ENCODE measurements at places on chromosomes 13 and 19.
A peak's percentile ranks its signal among the peaks of the same experiment; 100 is the strongest.

GRCh38 chr13:99067159-99067985 lies 89.5 kb upstream of the DOCK9 start:
- DNase-seq: no peak

- no peak for DNase-seq
These were observed 21.0 kb upstream of the CD33 start for GRCh38 chr19:51203916-51204315.

DNA sequence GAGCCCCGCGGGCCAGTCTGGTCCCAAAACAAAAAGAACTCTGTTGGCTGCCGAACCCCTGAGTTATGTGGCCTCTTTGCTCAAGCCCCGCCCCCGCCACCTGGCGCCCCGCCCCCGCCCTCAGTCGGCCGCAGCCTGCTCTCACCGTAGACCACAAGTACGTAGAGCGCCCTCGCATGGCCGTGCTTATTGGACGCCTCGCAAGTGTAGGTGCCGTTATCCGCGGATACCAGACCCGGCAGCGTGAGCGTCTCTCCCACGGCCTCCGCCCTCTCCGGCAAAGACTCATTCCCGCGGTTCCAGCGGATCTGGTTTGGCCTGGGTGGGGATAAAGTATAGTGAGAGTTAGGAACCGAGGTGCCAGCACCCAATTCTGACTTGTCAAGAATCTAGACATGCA lies 5.5 kb upstream of the ZNF428 start:
- DNase-seq: peak; percentile 36

- DNase-seq: no peak
These were observed 17.1 kb downstream of the ZNF823 start for GRCh38 chr19:11721681-11722080.

DNA sequence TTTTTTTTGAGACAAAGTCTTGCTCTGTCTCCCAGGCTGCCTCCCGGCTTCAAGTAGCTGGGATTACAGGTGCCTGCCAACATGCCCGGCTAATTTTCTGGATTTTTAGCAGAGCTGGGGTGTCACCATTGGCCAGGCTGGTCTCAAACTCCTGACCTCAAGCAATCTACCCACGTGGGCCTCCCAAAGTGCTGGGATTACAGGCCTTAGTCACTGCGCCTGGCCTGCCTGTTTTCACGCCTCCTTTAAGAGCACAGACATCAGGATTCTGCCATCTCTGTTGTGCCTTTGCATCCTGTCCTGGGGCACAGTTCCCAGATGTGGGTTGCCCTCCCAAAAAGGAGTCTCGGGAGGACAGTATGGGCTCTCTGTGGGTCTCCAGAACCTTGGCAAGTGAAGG lies 2.5 kb upstream of the PRAM1 start:
- no peak for DNase-seq

GRCh38 chr13:95834134-95834765 lies 157.3 kb downstream of the DNAJC3 start:
- DNase-seq: peak; percentile 33

DNA sequence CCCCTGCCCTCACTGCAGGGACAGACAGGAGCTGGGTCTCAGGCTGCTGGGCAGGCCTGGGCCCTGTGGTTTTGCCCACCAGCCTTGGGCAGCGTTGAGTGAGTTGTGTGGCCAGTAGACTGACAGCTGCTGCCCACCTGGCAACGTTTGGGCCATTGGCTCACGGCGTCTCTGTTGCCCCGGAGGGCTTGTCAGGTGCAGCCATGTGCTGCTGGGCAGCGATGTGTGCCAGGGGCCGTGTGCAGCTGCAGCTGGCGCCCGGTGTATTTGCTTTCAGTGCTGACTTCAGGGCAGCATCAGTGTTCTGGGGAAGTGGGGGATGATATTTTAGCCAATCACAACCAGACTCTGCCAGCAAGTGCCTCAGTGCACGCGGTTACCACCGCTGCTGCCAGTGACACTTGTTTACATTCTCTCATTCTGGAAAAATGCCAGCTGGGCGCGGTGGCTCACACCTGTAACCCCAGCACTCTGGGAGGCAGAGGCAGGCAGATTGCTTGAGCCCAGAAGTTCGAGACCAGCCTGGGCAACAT lies 10.6 kb downstream of the FZR1 start:
- no peak for DNase-seq

DNA sequence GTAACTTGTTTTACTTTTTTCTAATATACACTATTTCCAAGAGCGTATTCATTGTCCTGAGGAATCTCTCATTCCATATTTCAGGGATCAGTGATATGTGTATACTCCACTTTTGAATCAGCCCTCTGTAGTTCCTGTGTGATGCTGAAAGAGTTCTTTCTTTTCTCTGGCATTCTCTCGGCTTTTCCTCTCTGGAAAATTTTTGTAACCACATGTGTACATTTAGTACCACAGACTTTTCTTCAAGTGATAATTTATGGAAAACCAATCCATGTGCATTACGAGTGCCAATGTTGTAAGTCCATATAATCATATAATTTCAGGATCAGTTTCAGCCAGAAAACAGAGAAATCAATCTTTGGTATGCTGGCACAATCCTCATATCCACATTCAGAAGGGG lies 102.2 kb upstream of the MBNL2 start:
- DNase-seq: no peak

- DNase-seq: no peak
These were observed 307.9 kb upstream of the MAB21L1 start for GRCh38 chr13:35784286-35784951.

- no peak for DNase-seq
These were observed 4.7 kb downstream of the ALOX5AP start for GRCh38 chr13:30739761-30740642.

DNA sequence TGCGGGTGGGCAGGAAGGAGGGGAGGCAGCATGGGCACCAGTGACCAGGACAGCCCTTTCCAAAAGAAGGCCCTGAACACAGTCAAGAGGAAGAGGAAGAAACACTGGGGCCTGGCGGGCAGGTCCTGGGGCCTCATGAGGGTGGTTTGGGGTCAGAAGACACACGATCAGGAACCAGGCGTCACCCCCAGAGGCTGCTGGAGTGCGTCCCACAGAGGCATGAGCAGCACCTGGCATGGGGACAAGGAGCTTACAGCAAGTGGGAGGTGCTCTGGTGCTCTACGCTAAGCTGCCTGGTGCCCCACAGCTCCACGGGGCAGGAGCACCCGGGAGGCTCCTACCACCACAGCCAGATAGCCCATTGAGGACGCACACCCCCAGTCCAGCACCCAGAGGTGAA lies 20.0 kb downstream of the ELL start:
- peak; percentile 67 for DNase-seq

DNA sequence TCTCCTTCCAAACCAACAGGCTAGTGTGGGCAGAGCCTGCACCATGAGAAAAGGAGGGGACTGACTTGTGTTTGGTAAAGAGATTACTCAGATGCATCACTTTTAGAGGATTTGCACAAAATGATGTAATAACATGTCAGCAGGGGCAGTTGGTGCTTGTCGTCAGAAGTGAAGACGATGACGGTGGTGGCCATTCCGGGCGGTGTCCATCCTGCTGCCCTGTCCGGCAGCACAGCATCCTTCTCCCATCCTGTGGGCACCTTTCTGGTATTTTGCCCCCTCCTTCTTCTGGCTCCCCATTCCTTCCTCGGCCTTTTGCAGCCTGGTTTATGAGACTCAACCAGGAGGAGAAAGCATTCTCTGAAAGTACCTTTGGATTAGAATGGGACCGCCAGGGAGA lies 160.1 kb downstream of the TEX29 start:
- no peak for DNase-seq

GRCh38 chr13:112838842-112839117 lies 130.2 kb upstream of the MCF2L start:
- no peak for DNase-seq

DNA sequence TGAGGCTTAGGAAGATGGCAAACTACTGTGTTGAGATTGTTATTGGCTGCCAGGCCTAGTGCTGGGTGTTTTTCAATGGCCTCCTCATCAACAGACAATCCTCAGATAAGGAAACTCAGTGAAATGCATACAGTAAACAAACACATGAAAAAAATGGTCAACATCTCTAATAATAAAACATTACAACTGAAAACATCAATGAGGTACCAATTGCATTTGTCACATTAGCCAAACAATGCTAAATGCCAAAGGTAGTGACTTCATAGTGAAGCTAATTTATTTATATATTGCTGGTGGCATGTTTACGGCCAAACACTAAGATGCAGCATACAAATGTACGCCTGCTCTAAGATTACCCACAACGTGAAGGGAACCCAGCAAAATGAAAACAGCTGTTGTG lies 224.0 kb upstream of the UBL3 start:
- no peak for DNase-seq

DNA sequence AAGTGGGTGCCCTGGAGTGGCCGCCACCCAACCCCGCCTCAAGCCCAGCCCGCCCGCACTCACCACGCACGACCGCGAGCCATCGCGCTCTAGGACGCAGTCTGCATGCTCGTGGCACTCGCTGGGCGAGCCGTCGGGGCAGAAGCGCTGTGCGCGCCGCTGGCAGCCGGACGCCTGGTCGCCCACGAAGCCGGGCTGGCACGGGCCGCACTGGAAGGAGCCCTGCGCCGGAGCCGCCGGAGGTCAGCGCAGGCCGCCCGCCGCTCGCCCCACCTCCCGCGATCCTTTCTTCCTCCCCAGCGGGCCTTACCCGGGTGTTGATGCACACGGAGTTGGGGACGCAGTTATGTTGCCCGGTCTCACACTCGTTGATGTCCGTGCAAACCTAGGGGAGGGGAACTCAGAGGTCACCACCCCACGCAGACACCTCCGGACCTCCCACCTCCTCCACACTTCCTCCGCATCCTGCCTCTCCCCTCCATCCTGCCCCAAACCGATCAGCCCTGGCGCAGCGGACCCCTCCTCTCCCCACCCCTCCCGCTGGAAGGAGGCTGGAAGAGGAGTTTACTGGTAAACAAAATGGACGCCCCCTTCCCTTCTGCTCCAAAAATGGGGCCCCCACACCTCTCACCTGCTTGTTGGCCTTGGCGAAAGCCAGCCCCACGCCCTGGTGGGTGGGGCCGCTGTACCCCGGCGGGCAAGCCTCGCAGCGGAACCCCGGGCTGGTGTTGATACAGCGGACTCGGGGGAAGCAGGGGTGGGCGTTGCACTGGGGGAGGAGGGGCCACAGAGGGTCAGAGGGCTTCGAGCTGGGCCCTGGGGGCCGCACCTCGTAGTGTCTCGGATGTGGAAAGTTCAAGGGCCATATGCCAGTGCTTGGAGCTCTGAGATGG lies 2.3 kb downstream of the COMP start:
- DNase-seq: no peak

DNA sequence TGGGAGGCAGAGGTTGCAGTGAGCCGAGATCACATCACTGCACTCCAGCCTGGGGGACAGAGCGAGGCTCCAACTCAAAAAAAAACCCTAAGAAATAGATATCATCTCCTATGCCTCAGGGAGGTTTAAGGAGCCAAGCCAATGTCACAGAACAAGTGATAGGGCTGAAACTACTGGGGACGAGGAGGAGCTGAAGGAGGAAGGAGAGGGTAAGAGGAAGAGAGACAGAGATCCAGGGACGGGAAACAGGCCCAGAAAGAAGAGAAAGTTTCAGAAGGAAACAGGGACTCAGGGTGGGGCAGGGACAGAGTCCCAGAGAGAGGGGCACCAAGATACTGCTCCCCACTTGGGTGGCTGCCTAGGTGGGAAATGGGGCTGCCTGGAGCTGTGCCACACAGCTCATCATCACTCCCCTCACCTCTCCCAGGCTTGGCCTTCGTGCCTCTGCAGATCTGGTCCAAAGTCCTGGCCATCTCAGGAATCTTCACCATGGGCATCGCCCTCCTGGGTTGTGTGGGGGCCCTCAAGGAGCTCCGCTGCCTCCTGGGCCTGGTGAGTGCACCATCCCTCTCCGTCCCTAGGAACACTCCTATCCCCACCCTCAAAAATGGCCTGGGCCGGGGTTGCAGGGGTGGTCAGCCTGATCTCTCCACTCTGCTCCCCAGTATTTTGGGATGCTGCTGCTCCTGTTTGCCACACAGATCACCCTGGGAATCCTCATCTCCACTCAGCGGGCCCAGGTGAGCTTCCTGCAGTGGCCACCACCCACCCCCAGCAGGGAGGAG lies 1.5 kb downstream of the CD37 start:
- DNase-seq: no peak

DNA sequence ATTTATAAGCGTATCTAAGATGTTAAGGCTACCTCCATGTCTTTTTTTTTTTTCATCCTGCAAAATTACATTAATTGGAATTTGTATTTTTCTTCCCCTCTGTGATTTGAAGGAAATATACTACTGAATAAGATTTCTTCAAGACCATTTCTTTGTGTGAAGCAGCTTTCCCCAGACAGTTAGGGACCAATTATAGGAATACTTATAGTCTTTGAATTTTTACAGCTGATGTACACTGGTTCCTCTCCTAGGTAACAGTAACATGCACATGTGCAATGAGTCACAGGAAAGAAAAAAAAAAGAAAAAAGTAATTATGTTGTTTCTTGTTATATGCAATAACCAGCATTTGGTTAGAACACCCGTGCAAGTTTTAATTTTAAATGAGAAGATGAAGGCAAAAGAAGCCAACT lies 82.0 kb downstream of the PCDH9 start:
- DNase-seq: no peak

GRCh38 chr19:38384209-38385027 lies 3.4 kb downstream of the GGN start:
- no peak for DNase-seq

DNA sequence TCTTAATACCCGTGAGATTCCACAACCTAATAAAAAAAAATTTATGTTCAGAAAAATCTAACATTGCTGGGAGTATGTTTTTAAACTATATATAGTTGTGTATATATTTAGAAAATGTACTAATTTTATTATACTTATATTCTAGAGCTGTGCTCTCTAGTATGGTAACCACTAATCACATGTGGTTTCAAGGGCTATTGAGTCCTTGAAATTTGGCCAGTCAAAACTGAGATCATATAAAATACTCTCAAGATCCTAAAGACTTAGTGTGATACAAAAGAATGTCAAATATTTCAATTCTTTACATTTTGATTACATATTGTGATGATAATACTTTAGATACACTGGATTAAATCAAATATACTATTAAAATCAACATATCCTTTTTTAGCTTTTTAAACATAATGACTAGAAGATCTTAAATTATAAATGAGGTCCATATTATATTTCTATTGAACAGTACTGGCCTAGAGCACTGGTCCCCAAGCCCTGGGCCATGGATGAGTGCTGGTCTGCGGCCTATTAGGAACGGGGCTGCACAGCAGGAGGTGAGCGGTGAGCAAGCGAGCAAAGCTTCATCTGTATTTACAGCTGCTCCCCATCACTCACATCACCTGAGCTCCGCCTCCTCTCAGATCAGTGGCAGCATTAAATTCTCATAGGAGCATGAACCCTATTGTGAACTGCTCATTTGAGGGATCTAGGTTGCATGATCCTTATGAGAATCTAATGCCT lies 176.5 kb upstream of the NBEA start:
- DNase-seq: no peak

DNA sequence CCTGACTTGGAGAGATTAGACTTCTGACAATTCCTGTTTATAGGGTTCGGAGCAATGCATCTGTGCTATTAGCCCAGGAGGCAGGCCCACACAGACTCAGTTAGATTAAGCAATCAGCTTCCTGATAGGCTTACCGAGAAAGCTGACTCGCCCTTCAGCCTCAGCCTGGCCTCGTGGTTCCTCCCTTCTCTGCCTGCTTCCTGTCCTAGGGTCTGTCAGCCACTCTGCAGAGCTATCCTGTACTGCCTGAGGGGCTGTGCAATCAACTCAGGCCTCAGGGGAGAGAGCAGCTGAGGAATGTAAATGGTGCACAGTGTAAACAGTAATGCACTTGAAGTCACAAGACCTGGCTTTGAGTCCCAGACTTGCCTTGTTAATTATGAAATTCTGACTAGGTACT lies 30.7 kb downstream of the HTR2A start:
- DNase-seq: no peak

- DNase-seq: no peak
These were observed 11.2 kb downstream of the HAS1 start for GRCh38 chr19:51712461-51713081.
